ENCODE measurements at places on chromosomes 2 and 18. TPM values are rescaled to one million over a fixed set of nuclear protein-coding genes. Genes with fewer than 3 reads are reported as not detected.

ALLC gene
- not detected for total RNA-seq

PSMA8 gene
- total RNA-seq, result not detected

GEN1 gene
- 11.3 TPM for total RNA-seq

AQP12A gene
- not detected for total RNA-seq

GNAL gene
- 0.36 TPM for total RNA-seq

IL36RN gene
- total RNA-seq, result not detected

NT5C1B gene
- not detected for total RNA-seq

HOXD9 gene
- total RNA-seq, result 0.29 TPM

FAM124B gene
- total RNA-seq, result 0.10 TPM

PDE1A gene
- total RNA-seq, result 2.9 TPM
